ENCODE measurements at places on chromosomes 4 and X. TPM values are rescaled to one million over a fixed set of nuclear protein-coding genes. Genes with fewer than 3 reads are reported as not detected.

CXCL3 gene
- 1.9 TPM for total RNA-seq

CFAP97 gene
- 16.4 TPM for total RNA-seq

F11 gene
- total RNA-seq, result not detected

CYSLTR1 gene
- 1.1 TPM for total RNA-seq

SLC9B1 gene
- total RNA-seq, result 1.8 TPM

RPS6KA3 gene
- 25.2 TPM for total RNA-seq

KLKB1 gene
- 0.93 TPM for total RNA-seq

ADH7 gene
- total RNA-seq, result not detected

DNA sequence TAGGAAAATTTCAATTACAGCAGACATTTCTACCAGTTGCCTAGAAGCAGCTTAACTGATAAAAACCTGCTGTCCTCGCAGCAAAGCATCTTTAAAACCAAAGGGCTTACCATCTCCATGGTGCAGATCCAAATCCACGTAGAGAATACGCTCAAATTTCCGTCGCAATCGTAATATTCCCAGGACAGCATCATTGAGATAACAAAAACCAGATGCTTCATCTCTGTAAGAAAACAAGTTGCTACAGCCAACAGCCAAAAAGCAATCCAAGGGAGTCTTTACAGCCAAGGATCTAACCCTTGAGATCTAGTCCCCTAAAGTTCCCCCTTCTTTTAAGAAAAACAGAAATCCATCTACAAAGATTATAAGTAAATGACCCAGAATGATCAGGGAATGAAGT lies 77.6 kb downstream of the HDAC8 start:
- no peak for DNase-seq

DNA sequence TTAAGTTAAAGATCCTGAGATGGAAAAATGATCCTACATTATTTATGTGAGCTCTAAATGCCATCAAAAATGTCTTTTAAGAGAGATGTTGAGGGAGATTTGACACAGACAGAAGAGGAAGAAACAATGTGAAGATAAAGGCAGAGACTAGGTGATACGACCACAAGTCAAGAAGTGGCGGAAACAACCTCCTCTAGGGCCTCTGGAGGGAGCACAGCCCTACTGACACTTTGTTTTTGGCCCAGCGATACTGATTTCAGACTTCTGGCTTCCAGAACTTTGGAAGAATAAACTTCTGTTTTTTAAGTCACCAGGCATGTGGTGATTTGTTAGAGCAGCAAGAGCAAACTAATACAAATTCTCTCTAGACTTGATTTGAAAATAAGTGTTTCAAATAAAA lies 1216.1 kb downstream of the FSTL5 start:
- DNase-seq, result no peak

- DNase-seq, result no peak
These were observed 5.8 kb upstream of the CCNG2 start for GRCh38 chr4:77151241-77151640.

- DNase-seq, result no peak
These were observed 352.8 kb upstream of the EPHA5 start for GRCh38 chr4:66023061-66023460.

DNA sequence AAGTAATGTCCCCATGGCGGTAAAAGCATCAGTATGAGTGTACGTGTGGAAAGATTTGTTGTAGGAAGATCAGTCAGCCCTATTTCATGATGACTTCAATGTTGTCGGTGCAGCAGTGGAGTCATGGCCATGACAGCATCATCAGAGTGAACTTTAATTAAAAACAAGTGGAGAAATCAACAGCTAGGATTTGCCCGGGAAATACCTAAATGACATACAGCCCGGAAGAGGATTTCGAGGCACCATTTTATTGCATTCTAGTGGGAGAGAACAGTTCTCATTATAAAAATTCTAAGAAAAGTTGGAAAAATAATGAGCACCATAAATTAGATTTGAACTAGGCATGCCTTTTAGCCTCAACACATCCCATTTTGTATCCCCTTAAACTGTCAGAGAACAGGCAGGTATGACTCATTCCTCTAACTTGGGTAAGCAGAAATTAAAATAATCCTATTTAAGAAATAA lies 170.1 kb downstream of the SHROOM3 start:
- no peak for DNase-seq

GRCh38 chrX:11446336-11446735 lies 153.1 kb downstream of the AMELX start:
- no peak for DNase-seq

- peak; percentile 34 for DNase-seq
These were observed at the start of gene MGARP for GRCh38 chr4:139279760-139280620. MGARP (minus strand) TSS chr4:139280225; CDS start chr4:139280158, 67 bp downstream.

DNA sequence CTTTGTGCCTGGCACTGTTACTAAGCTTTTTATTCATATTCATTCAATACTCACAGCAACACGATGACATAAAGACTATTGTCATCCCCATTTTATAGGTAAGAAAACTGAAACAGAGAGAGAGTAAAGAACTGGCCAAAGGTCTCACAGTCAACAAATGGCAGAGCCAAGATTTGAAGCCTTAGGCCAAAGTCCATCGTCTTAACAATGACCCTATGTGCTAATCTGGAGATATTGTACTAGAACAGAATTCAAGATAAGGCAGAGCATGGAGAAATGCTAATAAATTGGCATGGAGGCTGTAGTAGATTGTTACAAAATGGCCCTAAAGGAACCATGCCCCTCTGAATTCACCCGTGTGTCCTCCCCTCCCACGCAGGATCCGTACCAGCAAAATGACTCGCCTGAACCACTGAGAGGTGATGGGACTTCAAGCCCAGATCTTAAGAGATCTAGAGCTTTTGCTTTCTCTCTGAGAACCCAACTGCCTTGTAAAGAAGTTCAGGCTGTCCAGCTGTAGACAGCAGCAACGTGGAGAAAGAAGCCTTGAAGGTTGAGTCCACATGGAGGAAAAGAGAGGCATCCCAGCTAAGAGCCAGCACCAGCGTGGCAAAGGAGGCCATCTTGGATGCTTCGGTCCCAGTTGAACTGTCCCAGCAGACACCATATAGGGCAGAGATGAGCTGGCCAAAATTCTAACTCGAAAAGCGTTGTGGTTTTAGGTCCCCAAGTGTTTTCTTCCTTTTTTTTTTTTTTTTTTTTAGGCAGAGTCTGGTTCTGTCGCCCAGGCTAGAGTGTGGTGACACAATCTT lies 52.8 kb upstream of the RBM47 start:
- DNase-seq, result no peak

DNA sequence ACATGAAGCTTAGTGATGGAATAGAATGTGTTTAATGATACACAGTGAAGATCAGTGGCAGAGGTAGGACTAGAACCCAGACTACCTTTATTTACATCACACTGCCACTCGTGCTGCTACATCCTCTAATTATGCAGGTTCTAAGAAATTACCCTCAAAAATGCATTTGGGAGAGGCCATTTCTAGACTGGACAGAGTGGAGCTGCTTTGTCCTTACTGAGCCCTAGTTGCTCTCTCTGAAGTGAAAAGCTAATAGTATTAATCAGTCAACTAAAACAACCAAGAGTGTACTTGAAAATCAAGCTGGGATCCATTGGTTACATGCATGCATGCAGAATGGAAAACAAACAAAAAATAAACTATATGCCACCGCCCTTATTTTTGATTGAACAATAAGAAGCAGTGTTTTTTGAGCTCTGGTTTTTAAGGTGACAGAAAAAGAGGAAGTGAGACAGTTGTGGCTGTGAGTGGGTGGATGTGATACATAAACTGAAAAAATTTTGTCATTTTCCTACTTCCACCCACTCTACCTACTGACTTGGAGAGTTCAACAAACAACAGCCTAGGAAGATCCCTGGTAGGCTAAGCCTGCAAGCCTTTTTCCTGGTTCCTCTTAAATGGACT lies 6.8 kb upstream of the VSIG4 start:
- no peak for DNase-seq

GRCh38 chr4:17665346-17665745 lies 50.9 kb downstream of the MED28 start:
- DNase-seq, result no peak

DNA sequence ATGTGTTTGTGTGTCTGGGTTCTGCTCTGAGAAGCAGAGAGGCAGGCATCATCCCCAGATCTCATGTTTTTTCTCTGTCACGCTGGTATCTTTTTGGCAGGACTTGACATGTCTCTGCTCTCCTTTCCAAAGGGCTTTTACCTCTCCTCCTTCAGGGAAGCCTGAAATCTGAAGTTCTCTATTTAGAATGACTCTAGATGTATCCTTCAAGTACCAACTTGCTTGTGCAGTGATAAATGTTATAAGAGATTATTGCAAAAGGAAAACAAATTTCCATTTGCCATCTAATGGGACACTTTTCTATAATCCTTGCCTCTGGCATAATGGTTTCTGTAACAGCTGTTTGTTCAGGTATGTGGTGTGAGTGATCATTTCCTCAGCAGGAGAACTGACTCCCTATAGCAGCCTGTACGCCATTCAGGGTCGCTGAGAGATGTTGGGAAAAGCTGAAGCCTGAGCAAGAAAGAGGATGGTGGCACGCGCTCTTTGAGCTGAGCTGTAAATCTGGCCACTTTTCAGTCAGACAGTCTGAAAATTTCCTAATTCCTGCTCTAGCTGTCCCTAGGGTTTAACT lies 72.5 kb downstream of the CNGA2 start:
- no peak for DNase-seq

GRCh38 chr4:159495515-159496236 lies 392.8 kb downstream of the RAPGEF2 start:
- no peak for DNase-seq

- DNase-seq, result no peak
These were observed 357 bp upstream of the ETNPPL start for GRCh38 chr4:108763226-108763593.

DNA sequence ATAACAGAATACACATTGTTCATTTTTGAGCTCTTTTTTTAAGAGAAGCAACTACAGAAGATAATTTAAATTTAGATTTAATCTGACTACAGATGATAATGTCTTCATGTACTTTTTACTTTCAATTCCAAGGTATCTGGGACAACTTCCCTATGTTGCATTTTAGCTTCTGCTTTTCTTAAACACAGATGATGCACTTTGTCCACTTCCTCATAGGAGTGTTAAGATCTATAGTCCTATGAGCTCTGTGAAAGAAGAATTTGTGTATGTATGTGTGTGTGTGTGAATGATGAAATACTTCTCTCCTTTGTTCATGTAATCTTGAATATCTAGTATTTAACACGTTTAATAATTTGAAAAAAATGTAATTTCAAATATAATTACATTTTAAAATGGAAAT lies 5.3 kb upstream of the FHIP1A start:
- no peak for DNase-seq

DNA sequence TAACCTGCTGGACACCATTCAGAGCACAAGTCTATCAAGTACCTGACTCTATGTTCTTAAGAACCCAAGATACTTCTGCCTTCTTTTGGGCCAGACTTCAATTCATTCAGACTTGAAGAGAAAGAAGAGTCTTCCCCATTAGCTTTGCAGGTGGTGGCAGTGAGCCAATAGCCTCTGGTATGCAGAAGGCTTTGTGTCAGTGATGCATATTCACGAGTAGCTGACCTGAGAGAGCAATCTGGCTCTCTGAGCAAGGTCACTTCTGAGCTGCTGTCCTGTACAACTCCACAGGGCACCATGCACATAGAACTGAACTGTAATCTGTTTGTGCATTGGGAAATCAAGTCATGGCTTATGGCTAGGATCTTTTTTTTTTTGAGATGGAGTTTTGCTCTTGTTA lies 39.9 kb upstream of the SPINK2 start:
- DNase-seq, result no peak

DNA sequence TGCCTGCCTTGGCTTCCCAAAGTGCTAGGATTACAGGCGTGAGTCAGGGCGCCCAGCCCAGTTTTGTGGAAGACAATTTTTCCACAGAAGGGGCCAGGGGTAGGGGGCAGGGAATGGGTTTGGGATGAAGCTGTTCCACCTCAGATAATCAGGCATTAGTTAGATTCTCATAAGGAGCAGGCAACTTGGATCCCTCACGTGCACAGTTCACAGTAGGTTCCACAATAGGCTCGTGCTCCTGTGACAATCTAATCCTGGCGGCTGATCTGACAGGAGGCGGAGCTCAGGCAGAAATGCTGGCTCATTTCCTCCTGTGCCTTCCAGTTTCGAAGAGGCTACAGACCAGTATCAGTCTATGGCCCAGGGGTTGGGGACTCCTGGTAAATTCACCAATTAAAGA lies 491.6 kb upstream of the AADAT start:
- no peak for DNase-seq

DNA sequence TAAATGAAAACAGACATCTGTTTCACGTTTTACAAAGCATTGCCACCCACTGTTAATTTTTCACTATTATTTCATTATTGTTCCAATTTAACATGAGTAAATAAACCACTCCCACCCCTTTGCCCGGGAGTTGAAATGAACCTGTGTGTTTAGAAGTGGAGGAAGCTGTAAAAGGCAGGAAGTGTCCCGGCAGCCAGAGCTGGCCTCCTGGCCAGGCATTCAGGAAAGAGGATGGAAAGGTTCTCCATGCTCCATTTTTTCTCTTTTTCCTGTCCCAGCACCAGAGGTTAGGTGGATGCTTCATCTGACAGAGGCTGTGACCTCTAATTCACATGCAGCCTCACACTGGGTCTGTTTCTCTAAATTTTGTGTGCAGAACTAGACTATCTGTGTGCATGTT lies 55.5 kb upstream of the LNX1 start:
- no peak for DNase-seq

DNA sequence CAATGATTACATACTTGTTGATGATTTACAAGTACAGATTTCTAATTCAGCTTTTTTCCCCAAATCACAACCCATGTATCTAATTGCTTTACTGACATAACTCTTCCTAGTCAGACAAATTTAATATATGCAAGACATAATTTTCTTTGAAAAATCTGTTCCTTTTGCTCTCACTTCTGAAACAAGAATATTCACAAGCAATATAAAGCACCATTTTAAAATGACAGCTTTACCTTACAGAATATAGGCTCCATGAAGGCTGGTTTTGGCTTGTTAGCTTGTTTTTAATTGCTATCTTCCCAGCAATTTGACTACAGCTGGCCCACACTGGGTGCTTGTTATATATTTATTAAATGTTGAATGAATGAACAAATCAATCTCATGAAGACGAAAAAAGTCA lies 24.5 kb downstream of the GPM6A start:
- no peak for DNase-seq

DNA sequence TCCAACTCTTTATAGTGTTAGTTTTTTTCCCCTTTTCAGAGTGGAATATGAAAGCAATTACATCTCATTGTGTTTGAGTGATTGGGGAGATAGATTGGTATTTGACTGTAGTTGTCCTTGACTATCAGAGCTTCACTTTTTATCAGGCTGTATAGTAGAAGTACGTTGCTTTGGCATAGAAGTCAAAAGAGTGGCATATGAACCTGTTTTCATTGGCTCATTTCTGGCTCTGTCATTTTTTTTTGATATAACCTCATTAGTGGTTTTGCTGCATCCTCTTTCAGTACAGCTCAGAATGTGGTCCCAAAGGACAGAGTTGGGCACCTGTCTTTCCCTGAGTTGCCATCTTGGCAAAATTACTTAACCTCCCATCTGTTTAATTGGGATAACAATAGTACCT lies 1.4 kb downstream of the TMA16 start:
- no peak for DNase-seq

Data from right cardiac atrium (tissue), 5 donors.